ENCODE measurements at places on chromosomes 1 and 21.
A peak's percentile ranks its signal among the peaks of the same experiment; 100 is the strongest.

- DNase-seq: peak; percentile 49
These were observed 227.7 kb upstream of the SAMSN1 start for GRCh38 chr21:14773777-14774345.

DNA sequence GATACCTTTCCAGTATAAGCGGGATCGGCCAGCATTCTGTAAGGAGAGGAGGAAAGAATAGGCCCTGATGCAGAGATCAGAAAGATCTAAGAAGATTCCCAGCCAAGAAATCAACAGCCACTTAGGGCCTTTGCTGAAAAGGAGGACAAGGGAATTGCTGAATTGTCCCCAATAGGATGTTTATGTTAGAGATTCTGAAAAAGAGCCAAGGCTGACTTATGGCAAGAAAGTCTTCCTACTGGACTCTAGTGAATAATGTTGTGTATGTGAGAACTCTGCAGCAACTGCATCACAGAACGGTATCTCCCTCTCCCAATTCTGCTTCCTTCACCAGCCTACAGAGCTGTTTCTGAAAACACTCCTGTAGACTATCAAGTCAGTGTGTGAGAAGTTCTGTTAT, 298.0 kb upstream of the CXADR start:
- no peak for DNase-seq

DNA sequence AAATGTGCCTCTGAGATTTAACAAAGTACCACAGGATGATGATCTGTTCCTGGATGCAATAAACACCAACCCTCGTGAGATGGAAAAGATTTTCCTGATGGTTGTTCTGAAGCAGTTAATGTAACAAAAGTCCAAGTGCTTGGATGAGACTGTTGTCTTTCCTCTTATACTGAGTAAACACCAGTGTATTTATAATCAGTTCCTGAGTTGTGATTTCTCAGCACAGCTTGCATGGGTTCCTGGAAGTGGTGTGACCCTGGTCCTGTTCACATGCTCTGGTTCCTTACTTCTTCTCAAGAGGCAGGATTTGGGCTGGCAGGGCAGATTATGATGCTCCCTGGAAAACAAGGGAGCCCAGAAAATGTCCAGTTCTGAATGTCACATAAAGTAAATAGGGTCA, 208.2 kb upstream of the USP24 start:
- no peak for DNase-seq

GRCh38 chr1:229017091-229017490, 253.8 kb upstream of the RAB4A start:
- DNase-seq: no peak
